ENCODE measurements at places on chromosomes 3 and 15. TPM values are rescaled to one million over a fixed set of nuclear protein-coding genes. Genes with fewer than 3 reads are reported as not detected.

DHX36 gene
- 19.6 TPM for total RNA-seq

GABRR3 gene
- not detected for total RNA-seq

PPARG gene
- 19.1 TPM for total RNA-seq

ARL14 gene
- not detected for total RNA-seq

BSN gene
- total RNA-seq, result 0.36 TPM

MUC20 gene
- 1.3 TPM for total RNA-seq

Measured in cardiac atrium fibroblast (primary cell).